ENCODE measurements at places on chromosomes 7 and 10.

- DNase-seq: no peak
These were observed 32.3 kb upstream of the CELF2 start for GRCh38 chr10:10985361-10985760.

GRCh38 chr7:31062746-31063435, 10.8 kb downstream of the ADCYAP1R1 start:
- no peak for DNase-seq

- DNase-seq: no peak
These were observed 49.9 kb downstream of the TRIM24 start for GRCh38 chr7:138510003-138510402.

DNA sequence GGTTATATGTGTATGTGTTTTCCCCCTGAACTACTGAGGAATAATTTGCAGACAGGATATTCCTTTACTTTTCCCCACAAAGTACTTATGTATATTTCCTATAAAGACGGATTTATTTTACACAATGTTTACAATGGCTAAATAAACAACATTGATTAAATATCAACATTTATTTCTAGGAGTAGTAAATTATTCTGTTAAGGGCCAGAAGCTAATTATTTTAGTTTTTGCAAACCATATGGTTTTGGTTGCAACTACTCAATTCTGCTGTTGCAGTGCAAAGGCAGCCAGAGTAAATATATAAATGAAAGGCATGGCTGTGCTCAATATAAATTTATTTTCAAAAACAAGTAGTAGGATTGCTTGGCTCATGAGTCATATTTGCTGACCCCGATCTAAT, 907.1 kb upstream of the MBL2 start:
- no peak for DNase-seq

DNA sequence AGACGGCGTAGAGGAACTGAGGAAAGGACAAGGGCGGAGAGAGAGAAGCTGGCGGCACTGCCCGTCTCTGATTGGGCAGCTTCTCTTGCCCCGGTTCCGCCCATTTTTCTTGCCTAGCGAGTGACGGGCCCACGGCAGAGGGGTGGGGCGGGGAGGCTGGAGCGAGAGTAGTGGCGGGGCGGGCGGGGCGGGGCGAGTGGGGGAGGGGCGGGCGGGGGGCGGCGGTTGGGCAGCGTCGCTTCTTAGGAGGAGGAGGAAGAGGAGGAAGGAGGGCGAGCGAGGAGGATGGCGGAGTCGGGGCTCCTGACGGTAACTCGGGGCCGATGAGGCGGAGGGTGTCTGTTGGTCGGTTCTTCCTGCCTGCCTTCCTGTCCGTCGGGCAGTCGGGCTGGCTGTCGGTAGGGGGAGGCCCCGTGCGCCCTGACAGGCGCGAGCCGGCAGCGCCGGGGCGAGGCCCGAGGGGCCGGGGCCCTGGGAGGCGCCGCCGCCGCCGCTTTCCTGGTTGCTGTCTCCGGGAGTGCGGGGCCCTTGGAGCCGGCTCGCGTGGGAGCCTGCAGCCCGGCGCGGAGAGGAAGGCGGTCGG, at the start of gene SHOC2:
TSS of gene SHOC2 (plus strand) at position 256 of the 583 bp plus-strand sequence. CDS start 44,755 bp downstream, outside the sequence.
- DNase-seq: peak; percentile 98

GRCh38 chr10:106175760-106176377, 988.6 kb downstream of the SORCS1 start:
- DNase-seq: no peak

GRCh38 chr7:7869651-7870050, 98.9 kb upstream of the GLCCI1 start:
- no peak for DNase-seq

- DNase-seq: no peak
These were observed 49.0 kb upstream of the CALD1 start for GRCh38 chr7:134730411-134730829.

DNA sequence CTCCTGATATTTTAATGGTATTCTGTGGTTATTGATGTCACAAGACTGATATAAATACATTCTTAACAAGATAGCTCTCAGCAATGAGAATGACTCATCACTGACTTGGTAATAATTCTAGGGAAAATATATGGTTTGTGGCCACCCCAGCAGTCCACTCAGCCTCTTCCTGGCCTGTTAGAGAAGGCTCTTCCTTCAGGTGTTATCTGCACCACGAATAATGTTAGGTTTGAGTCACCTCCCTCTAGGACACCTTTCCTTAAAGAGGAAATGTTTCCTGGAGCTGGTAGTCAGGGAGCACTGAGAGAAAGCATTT, 163.3 kb downstream of the SVIL start:
- no peak for DNase-seq

DNA sequence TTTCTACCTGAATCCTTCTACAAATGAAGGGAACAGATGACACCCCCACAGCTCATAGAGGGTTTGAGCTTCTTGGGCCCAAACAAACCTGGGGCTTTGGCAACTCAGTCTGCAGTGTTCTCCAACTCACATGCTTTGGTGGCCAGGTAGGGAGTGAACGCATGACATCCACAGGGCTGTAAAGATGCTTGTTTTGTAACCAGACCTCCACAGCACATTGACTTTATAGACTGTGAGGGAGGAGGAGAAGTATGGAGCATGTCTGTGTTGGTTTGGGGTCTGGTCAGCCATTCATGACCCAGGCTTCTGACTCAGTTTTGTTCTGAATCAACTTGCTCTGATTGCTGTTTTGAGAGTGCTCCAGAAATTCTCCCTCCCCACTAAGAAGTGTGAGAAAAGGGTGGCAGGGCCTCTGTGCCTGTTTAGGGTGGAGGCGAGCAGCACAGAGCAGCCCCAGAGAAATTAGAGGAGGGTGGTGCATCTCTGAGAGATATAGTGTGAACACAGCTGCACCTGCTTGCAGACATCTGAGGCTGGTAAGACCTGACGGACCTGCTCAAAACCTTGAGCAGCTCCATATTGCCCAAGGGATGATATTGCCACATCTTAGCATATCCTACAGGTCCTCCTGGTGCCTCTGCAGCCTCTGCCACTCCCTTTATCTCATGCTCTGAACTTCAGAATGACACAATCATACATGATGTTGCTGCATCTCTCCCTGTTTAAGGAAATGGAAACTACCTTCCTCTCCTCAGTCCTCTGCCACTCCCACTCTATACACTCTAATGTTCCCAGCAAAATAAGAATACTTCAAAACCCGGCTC, 287.7 kb downstream of the ABCA13 start:
- DNase-seq: no peak

DNA sequence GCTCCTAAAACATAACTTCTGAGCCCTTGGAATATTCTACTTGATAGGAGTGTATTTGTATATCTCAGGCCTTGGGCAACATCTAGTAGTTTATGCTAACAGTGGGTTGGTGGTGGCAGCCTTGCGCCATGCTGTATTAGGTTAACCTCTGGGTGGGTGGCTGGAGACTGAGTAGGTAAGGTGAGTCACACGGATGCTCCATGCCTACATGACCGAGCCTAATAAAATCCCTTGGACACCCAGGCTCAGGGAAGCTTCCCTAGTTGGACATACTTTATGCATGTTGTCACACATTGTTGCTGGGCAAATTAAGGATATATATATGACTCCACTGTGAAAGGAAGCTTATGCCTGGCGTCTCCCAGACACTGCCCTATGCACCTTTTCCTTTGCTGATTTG, 6.0 kb upstream of the DAGLB start:
- DNase-seq: no peak

DNA sequence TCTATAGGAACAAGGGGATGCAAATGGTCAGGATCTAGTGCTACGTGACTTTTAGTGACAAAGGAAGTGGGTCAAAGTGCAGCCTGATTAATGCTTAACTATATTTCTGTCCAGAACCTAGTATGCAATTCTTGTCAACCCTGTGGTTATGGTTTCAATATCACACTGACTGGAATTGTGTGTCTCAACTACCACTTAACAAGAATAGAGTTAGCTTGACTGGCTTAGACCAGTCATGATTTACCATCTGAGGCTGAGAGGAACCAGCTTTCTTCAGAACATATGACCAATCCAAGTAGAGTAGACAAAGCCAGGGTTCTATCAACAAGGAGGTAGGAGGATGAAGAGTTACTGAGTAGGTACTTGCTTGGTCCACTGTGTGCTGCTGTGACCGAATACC, 54.4 kb downstream of the MYPN start:
- no peak for DNase-seq

GRCh38 chr10:99631496-99631895, 11.3 kb upstream of the SLC25A28 start:
- DNase-seq: no peak

- peak; percentile 33 for DNase-seq
These were observed 98.5 kb upstream of the INSIG1 start for GRCh38 chr7:155198901-155199845.

GRCh38 chr7:50679218-50680007, 103.3 kb downstream of the GRB10 start:
- no peak for DNase-seq
